ENCODE measurements at places on chromosomes 2 and 18. TPM values are rescaled to one million over a fixed set of nuclear protein-coding genes. Genes with fewer than 3 reads are reported as not detected.

- DNase-seq = no peak
These were observed 89.4 kb upstream of the MAPRE2 start for GRCh38 chr18:34951625-34952379.

- no peak for DNase-seq
These were observed 40.8 kb downstream of the GTF3C3 start for GRCh38 chr2:196758474-196759377.

GRCh38 chr2:191049728-191050639 is 36.0 kb upstream of the STAT1 start:
- no peak for DNase-seq

The VWC2L gene
- not detected for total RNA-seq

GRCh38 chr18:61502472-61502871 is 169.2 kb downstream of the CDH20 start:
- DNase-seq = no peak

DNA sequence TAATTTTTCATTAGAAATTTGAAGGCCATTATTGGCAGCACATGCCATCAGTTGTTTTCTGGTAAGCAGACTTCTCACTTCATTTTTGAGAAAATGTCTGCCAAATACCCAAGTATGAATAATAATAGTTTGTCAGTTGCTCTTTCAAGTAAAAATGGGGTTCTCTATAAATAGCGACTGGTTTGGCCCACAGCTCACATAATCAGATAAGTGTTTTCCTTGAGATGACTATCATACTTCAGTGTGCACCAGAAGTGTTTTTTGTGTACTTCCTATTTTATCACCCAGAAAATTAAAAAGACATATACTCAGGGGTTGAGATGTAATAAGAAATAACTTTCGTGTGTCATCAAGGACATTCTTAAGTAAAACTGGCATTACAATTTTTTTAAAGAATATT is 147.1 kb downstream of the PHLPP1 start:
- no peak for DNase-seq

The DPYSL5 gene
- 0.25 TPM for total RNA-seq

The CIB4 gene
- total RNA-seq = not detected

DNA sequence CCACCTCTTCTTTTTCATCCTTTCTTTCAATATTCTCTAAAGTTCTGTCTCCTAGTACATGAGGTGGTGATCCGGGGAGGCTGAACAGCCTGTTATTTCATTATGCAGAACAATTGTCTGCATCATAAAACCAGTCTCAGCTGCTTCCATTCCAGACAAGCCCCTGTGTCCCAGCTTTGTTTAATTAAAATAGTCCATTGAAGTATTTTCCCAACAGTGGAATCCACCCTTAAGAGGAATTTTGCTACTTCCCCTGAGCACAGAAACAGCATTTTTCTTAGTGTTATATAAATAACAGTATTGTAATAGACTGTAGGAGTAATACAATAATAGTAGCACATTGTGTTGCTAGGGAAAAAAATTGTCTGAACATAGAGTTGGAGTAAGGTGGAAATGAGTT is 395.4 kb upstream of the TCF4 start:
- no peak for DNase-seq

- no peak for DNase-seq
These were observed 253.5 kb downstream of the NCKAP5 start for GRCh38 chr2:133314795-133315194.

The FRZB gene
- 13.8 TPM for total RNA-seq

DNA sequence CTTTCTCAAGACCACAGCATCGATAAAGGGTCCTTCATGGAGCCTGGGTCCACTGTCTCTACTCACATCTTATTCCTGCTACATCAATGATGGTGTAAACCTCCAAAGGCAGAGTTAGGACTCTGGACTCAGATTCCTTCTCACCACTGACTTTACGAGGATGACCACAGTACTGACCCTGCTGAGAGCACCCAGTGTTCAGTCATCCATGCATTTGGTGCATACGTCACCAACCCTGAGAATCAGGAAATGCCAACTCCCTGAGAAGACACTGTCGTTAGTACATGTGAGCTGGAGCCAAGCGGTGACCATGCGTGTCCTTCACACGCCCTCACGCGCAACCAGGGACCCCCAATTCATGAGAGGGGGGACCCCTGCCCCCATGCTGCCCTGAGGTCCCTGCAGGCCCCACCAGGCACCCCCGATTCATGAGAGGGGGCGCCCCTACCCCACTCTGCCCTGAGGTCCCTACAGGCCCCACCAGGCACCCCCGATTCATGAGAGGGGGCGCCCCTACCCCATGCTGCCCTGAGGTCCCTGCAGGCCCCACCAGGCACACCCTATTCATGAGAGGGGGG is 178.4 kb upstream of the TPO start:
- no peak for DNase-seq

DNA sequence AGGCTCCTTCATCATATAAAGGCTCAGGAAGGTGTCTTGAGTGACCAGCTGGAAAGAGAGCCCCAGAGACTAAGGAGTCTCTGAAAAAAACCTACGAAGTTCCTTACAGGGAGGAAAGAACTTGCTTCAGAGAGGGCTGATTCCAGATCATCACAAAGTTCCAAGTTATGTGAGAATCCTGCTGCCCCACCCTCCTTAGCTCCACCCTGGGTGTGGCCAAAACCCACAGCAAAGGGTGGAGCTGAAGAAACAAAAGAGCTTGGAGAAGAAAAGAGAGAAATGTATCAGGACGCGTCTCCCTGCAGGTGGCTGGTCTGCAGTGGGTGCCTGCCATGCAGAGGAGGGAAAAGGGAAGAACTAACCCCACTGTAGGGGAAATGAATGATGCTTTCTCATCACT is 32.8 kb upstream of the ZNF396 start:
- no peak for DNase-seq

DNA sequence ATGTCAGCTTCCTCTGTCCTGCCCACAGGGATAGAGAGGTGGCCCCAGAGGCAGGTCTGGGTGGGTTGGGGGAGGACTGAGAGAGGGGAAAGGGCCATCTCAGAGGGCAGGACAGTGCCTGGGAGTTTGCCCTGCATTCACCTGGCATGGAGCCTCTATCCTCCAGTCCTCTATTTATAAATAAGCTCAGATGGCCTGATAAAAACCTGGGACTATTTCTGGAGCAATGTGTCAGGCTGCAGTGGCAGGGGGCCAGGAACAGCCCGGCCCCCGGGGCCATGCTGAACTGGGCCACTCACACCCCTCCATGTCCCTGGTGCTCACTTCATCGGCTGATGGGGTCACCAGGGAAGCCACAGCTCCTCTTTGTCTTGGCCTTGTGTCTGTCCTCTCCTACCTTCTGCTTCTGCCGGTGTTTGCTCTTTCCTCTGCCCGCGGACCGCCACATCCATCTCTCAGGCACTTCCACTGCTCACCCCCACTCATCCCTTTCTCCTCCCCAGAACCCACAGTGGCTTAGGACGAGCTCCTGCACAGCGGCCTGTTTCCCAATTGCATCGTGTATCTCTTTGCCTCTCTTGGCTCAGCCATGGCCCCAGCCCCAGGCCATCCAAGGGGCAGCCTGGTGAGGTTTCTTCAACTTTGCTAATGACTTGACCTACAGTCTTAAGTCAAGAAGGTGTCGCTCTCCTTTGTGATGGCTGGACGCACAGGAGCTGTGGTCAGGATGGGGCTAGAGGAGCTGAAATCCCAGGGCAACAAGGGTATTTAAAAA is 38.8 kb downstream of the SCTR start:
- DNase-seq = no peak

Measured in chondrocyte (in vitro differentiated cells).